ENCODE measurements at places on chromosomes 11 and 22. TPM values are rescaled to one million over a fixed set of nuclear protein-coding genes. Genes with fewer than 3 reads are reported as not detected.

- H3K4me3 ChIP-seq = no peak overlapping the region
- no peaks in the 10 kb centered on the region for H3K36me3 ChIP-seq
These were observed 1102.8 kb downstream of the BRD1 start for GRCh38 chr22:48724899-48725298.

- no peak overlapping the region for H3K27ac ChIP-seq
- no peaks in the 10 kb centered on the region for H3K4me1 ChIP-seq
- H3K36me3 ChIP-seq = no peaks in the 10 kb centered on the region
- no peak overlapping the region for H3K4me3 ChIP-seq
- no peak for DNase-seq
These were observed 35.8 kb downstream of the OR4C6 start for GRCh38 chr11:55697817-55698216.

DNA sequence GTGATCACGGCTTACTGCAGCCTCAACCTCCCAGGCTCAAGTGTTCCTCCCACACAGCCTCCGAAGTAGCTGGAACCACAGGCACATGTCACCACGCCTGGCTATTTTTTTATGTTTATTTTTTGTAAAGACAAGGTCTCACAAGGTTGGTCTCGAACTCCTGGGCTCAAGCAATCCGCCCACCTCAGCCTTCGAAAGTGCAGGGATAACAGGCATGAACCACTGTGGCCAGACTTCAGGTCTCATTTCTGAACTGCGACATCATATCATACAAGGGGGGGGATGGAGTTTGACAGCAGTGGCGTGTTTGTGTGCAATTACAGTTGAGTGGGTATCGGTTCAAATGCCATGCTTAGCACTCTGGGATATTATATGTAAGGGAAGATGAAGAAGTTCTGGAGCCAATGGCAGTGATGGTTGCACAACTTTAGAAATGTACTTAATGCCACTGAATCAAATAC, 6.9 kb downstream of the NAALADL1 start:
- no peak overlapping the region for H3K4me3 ChIP-seq
- H3K4me1 ChIP-seq = peaks cover 19% of the 10 kb centered on the region
- DNase-seq = no peak
- no peak overlapping the region for H3K27ac ChIP-seq
- no peaks in the 10 kb centered on the region for H3K27me3 ChIP-seq

APOBEC3B gene
- total RNA-seq = not detected

DNA sequence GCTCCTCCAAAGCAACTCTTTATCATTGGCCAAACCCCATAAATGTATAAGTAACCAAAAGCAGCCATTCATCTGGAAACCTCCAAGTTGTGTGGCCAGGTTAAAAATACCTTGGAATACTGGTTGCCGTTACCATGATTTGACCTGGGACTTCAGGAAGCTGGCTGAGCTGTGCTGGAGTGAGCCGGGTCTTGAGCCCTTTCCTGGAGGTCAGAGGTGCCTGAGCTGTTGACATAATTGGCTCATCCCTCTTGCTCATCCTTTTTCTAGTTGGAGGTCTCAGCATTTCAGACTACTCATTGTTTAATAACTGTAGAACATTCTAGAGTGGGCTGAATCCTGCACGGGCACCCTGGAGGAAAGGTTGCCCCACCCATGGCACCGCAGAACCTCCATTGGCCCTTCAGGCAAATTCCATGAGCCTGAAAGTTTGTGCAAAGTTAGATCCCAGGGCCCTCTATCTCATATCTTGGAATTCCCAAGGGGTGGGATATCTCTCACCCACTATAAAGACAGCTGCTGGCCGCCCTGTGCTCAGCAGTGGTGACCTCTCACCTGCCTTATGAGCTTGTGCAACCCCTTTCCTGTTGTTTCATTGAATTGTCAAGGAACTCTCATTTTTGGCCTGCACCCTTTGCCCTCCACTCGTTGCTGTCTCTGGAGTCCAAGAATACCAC, 77.0 kb downstream of the C22orf31 start:
- DNase-seq = no peak
- H3K4me3 ChIP-seq = no peak overlapping the region
- peaks cover 36% of the 10 kb centered on the region for H3K4me1 ChIP-seq
- no peaks in the 10 kb centered on the region for H3K27me3 ChIP-seq
- H3K36me3 ChIP-seq = no peaks in the 10 kb centered on the region

DNA sequence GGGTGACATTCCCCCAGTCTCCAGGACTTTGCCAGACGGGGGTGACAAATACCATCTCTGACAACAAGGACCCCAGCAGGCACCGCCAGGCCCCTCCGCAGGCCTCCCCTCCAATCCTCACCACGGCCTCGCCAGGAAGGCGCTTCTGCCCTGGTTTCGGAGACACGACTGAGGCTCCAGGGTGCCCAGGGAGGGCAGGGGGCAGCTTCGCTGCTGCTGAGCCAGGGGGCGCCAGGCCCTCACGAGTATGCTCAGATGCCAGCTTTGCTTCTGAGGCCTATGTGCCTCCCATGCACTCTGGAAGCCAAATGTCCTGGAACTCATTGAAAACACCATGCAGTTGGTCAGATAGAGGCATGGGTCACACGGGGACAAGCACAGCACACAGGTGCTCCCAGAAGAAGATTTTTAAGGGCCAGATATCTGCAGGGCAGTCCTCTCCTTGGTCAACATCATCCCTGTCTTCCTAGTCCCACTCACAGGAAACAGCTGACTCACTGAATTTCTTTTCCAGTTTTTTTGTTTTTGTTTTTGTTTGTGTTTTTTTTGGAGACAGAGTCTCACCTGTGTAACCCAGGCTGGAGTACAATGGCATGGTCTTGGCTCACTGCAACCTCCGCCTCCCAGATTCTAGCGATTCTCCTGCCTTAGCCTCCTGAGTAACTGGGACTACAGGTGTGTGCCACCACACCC, 19.9 kb downstream of the BID start:
- no peaks in the 10 kb centered on the region for H3K4me1 ChIP-seq
- H3K36me3 ChIP-seq = no peaks in the 10 kb centered on the region
- no peaks in the 10 kb centered on the region for H3K27me3 ChIP-seq
- DNase-seq = no peak

DNA sequence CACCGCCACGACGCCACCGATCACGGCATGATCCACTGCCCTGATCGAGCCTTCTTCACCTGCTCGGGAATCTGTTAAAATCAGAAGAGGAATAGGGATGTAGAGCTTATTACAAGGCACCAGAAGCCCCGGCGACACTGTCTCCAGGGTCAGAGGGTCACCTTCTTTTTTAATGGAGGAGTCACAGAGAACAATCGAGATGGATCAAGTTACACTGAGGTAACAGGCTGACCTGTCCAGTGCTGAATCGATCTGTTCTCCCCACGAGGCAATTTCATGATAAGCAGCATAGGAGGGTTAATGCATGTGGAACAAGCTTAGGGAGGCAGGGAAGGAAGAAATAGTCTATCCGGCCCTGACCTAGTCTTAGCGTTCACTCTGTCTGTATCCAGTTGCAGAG, 325.5 kb downstream of the CADM1 start:
- H3K27ac ChIP-seq = no peak overlapping the region
- no peaks in the 10 kb centered on the region for H3K4me1 ChIP-seq
- no peak overlapping the region for H3K4me3 ChIP-seq
- DNase-seq = no peak
- no peaks in the 10 kb centered on the region for H3K27me3 ChIP-seq

DNA sequence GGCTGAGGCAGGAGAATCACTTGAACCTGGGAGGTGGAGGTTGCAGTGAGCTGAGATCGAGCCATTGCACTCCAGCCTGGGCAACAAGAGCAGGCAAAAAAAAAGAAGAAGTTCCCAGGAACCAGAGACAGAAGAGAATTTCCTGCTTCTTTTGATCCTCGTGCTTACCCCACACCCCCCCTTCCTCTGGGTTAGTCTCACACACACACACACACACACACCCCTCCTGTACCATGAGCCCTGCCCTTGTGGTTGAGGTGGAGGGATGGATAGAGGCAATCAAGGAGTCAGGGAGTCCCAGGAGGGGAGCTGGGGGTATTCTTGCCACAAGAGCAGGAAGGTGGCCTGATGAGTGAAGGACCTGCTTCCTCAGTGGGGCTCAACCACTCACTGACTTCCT, 4.1 kb upstream of the UBE2L6 start:
- peaks cover 20% of the 10 kb centered on the region for H3K4me1 ChIP-seq
- no peak overlapping the region for H3K4me3 ChIP-seq
- no peaks in the 10 kb centered on the region for H3K27me3 ChIP-seq
- no peak overlapping the region for H3K27ac ChIP-seq
- no peaks in the 10 kb centered on the region for H3K36me3 ChIP-seq
- DNase-seq = no peak

GRCh38 chr11:119339589-119340334, 921 bp downstream of the C1QTNF5 start:
- peak overlapping the region; percentile 96 for H3K27ac ChIP-seq
- DNase-seq = no peak
- H3K4me1 ChIP-seq = peaks cover 57% of the 10 kb centered on the region
- H3K36me3 ChIP-seq = no peaks in the 10 kb centered on the region

DNA sequence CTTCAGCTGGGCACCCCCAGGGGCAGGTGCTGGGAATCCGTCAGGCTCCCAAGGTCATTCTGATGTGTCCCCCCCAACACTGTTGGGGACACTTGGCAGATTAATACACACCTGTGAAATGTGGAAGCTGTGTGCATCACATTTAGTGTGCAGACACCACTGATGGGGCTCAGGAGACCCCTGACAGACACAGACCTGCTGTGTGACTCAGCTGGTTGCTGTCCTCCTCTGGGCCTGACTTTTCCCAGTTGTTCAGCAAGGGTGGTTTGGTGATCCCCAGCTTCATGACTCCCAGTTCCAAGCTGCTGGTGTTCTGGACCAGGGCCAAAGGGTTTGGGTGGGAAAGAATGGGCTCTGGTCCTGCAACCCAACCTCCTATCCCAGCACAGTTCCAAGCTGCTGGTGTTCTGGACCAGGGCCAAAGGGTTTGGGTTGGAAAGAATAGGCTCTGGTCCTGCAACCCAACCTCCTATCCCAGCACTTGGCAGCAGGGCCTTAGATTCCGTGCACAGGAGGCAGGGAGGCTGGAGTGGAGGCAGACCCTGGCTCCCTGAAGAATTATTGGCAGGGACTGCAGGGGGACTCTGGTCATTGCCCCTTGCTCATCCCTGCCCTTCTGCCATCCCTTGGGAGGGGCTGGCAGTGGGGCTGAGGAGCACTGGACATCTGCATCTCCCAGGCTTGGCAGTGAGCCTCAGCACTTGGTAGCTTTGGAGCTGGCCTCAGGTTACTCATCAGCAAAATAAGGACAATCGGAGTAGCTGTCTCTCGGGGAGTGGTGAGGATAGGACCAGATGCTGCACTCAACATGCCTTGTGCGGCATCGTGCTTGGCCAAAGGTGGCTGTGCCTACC, 8.4 kb upstream of the OMP start:
- H3K27ac ChIP-seq = no peak overlapping the region
- H3K27me3 ChIP-seq = no peaks in the 10 kb centered on the region
- DNase-seq = no peak
- H3K4me3 ChIP-seq = no peak overlapping the region
- no peaks in the 10 kb centered on the region for H3K4me1 ChIP-seq

DNA sequence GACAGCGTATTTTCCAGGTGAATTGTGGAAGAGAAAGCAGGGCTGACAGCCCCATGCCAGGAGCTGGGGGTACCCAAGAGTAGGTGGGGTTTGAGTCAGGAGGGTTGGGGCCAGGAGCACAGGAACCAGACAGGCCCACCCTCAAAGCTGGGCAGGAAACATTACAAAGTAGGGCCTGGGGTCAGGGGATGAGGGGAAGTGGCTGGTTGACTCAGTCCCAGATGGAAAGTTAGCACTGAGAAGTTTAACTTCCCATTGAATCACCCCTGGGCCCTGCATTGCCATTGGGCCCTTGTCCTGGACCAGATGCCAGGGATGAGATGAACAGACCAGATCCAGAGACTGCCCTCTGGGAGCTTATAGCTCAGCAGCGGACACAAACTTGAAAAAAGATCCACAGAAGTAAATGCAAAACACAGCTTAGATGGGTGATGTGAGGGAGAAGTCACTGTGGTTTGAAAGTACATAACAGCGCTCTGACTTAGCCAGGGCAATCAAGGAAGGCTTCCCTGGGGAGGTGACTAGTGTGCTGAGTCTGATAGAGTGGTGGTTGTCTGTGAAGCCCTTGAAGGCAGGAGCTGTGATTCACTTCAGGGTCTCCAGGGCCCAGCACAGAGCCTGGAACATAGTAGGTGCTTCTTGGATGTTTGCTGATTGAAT, 2.2 kb downstream of the MAFF start:
- H3K27me3 ChIP-seq = no peaks in the 10 kb centered on the region
- H3K36me3 ChIP-seq = no peaks in the 10 kb centered on the region
- no peak for DNase-seq
- peaks cover 50% of the 10 kb centered on the region for H3K4me1 ChIP-seq
- peak overlapping the region; percentile 100 for H3K27ac ChIP-seq

DNA sequence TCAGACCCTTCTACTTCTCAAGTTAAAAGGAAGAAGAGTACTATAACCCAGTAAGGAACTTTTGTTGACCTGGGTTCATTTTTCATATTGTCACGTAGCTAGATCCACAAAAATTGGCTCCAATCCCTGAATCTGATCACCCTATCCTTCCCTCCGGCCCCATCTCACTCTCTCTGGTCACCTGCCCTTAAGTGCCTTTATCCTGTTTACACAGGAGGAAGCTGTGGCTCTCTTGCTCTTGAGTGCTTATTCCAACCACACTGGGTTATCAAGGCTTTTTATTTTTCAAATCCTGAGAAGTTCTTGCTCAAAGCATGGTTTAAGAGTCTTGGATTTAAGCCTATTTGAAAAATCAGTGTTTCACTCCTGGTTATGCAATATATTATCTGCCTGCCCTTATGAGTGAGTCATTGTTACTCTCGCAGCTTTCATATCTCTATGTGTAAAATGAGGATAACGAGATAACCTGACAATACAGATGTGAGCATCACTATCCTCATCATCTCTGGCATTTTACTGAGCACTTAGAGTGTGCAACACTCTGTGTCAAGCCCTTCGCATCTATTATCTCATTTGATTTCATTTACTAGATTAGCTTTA, 293.9 kb downstream of the GUCY1A2 start:
- no peak for DNase-seq
- H3K27ac ChIP-seq = no peak overlapping the region
- H3K4me1 ChIP-seq = no peaks in the 10 kb centered on the region
- no peaks in the 10 kb centered on the region for H3K27me3 ChIP-seq

TTC36 gene
- total RNA-seq = not detected

DNA sequence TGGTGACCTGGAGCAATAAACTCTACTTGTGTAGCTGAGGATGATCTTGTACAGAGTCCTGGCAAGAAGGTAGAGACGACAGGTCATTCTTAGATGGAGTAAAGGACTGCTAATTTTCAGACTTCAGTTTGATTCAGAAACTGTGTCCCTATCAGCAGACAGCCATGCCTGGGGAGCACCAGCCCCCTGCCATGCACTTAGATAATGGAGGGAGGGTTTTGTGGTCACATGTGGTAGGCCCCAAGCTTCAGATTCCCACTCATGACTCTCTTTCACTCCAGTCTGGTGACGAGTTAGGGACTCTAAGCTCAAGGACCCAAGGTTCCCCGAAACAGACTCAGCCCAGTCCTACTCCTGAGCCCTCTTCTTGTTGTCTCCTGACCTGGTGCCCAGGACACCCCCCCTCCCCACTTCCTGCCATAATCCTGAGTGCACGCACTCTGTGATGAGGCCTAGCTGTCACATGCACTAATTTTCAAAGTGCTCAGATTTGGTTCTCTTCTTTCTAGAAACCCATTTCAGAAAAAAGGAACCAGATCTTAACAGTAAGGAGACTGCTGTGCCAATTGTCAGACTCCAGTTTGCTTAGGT, 10.2 kb upstream of the AMPD3 start:
- DNase-seq = no peak
- H3K4me3 ChIP-seq = no peak overlapping the region
- no peaks in the 10 kb centered on the region for H3K36me3 ChIP-seq
- no peaks in the 10 kb centered on the region for H3K4me1 ChIP-seq
- no peaks in the 10 kb centered on the region for H3K27me3 ChIP-seq
- no peak overlapping the region for H3K27ac ChIP-seq

GRCh38 chr11:114109206-114110090, 49.9 kb downstream of the ZBTB16 start:
- no peak for DNase-seq
- peaks cover 87% of the 10 kb centered on the region for H3K4me1 ChIP-seq
- H3K36me3 ChIP-seq = no peaks in the 10 kb centered on the region
- no peaks in the 10 kb centered on the region for H3K27me3 ChIP-seq
- peak overlapping the region; percentile 53 for H3K27ac ChIP-seq
- H3K4me3 ChIP-seq = no peak overlapping the region

Data from vagina (tissue), 2 donors.